ENCODE measurements at places on chromosomes 1 and 21.

- DNase-seq, result no peak
Observed at GRCh38 chr1:215530401-215530984, 36.6 kb upstream of the KCTD3 start.

GRCh38 chr1:186443638-186444037 is 17.3 kb downstream of the PDC start:
- no peak for DNase-seq

DNA sequence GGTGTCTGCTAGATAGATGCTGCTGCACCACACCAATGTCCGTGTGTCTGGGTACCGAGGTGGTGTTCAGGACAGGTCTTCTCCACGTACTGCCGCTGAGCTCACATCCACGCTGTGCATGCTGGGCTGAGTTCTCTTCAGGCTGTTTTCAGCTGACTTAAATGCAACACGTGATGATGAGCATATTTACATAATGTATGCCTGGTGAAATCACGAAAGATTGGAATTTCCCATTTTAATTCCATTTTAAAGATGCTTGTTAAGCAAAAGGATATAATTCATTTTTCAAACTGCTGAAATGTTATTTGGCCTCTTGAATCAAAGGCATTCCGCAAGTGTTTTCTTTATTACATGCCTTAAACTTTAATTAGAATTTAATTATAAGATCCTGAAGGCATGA is 107.9 kb downstream of the FGGY start:
- no peak for DNase-seq

DNA sequence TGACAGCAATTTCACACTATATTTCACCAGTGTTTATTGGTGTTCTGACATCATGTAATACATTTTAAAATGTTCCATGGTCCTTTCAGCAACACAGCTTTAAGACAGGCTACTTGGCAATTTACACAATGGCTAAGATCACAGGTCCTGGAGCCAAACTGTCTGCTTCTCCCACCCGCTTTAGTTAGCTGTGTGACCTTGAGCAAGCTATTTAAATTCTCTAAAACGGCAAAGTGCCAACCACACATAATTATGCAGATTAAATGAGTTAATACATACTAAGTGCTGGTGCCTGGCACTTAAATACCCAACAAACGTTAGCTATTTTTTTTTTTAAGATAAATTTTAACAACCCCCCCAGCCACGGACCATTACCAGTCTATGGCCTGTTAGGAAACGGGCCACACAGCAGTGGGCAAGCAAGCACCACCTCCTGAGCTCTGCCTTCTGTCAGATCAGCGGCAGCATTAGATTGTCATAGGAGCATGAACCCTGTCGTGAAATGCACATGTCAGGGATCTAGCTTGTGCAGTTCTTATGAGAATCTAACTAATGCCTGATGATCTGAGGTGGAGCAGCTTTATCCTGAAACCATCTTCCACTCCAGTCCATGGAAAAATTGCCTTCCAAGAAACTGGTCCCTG is 26.9 kb downstream of the SOD1 start:
- DNase-seq, result no peak

GRCh38 chr21:42565206-42565810 is 51.7 kb downstream of the SLC37A1 start:
- no peak for DNase-seq
